ENCODE measurements at places on chromosomes 4 and X. TPM values are rescaled to one million over a fixed set of nuclear protein-coding genes. Genes with fewer than 3 reads are reported as not detected.

The CSAG2 gene
- not detected for total RNA-seq

DNA sequence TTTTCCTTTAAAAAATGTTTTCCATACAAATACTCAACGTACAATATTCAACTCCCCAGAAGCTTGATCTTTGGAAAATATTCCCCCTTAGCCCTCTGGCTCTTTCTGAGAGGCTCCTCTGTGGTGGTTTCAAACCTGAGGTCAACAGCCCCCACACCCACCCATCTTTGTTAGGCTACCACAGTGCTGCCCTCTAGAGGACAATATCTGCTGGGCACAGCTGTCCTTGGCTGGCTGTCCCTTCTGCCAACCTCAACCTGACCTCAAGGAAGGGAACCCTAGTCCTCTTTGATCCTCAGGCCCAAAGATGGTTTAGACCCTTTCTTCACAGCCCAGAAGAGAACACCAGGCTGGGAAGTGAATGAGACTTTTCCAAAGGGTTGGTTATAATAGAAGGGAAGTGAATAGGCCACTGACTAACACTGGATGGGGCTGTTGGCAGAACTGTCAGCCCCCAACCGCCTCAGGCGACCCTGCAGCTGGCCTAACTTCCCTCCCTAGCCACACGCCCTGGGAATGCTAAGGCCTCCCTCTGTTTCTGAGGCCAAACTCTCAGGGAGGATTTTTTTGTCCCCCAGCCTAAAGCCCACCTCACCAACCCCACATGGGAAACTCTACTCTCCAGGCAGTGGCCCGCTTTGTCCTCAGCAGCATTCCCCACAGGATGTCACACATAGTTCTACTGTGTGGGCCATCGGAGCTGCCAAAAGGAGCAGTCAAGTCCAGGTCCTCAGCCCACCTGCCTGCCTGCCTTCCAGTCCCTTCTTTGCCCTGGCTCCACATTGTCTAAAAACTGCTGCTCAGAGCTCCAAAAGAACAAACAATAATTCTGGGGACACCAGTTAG, 34.3 kb downstream of the NYX start:
- peak; percentile 17 for DNase-seq

The NSG1 gene
- 4.4 TPM for total RNA-seq

The MSANTD1 gene
- 0.23 TPM for total RNA-seq

The SORCS2 gene
- total RNA-seq = 0.91 TPM

DNA sequence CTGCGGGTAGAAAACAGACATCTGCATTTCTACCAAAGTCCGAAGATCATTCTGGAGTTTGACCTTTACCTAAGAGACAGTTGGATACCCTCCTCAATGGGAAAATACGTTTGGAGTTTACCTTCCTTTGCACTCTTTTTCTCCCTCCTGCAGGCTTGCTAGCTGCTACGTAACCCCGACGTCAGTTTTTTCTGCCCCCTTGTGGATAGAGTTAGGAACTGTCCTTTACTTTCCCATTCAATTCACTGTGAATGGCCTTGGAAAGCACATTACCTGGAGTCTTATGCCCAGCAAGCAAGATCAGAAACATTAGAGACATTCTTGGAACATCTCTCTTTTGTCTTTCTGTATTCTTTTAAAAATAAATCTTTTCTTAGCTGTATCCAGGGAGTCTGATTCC, 250.7 kb downstream of the NAP1L3 start:
- DNase-seq = no peak

DNA sequence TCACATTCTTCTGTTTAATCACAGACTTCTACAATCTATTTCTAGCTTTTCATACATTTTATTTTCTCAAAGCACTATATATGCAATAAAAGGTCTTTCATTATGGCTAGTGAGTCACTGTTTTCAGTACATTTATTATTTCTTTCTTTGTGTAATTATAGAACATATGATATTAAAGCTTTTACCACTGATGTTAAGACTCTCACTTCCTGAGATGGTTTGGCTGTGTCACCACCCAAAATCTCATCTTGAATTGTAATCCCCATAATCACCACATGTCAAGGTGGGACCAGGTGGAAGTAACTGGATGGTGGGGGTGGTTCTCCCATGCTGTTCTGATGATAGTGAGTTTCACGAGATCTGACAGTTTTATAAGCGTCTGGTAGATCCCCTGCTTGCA, 41.9 kb downstream of the UBA6 start:
- DNase-seq = no peak

The DGKK gene
- 0.11 TPM for total RNA-seq

DNA sequence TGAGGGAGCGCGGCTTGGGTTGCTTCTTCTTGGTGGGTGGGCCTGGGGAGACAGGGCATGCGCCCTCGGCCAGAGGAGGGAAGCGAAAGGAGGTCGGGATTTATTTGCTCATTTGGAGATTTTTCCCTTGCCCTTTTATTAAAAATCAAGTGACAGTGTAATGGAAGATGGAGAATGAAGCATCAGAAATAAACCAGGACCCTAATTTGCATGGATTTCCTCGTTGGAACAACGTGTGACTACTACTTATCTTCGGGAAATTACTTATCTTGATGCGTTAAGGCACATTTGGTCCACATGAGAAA, 709 bp upstream of the CLOCK start:
- peak; percentile 39 for DNase-seq

DNA sequence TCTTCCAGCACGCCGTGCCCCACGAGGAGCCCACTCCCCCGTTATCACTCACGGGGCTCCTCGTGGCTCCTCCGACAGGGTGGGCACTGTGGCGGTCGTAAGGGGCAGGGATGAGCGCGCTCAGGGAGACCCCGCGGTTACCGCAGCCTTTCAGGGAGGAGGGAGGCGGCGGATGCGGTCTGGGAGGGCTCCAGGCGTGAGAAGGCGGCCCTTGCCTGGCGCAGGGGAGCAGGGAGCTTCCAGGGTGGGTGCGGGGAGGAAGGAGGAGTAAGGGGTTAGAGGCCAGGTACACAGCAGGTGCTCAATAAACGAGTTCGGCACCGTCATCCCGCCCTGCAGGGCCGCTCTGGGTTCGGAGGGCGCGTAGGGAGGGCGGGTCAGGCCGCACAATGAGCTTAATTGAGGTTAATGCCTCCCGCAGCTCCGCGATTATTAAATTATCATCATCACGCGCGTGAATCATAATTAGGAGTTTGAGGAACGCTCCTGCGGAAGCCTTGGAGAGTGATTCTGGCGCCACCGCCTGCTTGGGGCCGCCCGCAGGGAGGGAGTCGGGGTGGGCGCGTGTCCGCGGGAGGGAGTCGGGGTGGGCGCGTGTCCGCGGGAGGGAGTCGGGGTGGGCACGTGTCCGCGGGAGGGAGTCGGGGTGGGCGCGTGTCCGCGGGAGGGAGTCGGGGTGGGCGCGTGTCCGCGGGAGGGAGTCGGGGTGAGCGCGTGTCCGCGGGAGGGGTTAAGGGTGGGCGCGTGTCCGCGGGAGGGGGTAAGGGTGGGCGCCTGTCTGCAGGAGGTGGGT, 7.6 kb upstream of the NKX1-1 start:
- DNase-seq = no peak

The TRIM60 gene
- total RNA-seq = not detected

- no peak for DNase-seq
These were observed 37.7 kb downstream of the LIMCH1 start for GRCh38 chr4:41575665-41576064.

DNA sequence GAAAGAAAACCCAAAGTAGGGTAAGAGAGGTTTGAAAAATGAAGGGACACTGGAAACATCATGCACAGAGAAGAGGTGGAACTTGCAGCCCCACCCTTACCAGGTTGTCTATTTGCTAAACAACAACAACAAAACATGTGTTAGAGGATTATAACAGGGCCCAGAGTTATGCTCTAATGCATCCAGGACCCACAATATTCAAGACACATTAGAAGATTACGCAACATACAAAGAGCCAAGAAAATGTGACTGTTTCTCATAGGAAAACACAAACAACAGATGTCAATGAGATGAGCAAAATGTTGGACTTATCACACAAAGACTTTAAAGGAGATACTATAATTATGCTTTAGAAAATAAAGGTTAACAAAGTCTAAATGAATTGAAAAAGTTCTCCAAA, 128.5 kb downstream of the LRBA start:
- no peak for DNase-seq

Measured in Daoy (cell line).